Stimulated activated CD8-positive, alpha-beta memory T cell treated with anti-CD3 and anti-CD28 coated beads, Interleukin-2, amount 100 ng/mL, for 48 hours (primary cell): ENCODE measurements at places on chromosomes 4 and X.
A peak's percentile ranks its signal among the peaks of the same experiment; 100 is the strongest.

- no peak for DNase-seq
Measured at GRCh38 chr4:161704653-161705052, 459.1 kb downstream of the FSTL5 start.

- DNase-seq, result no peak
Measured at GRCh38 chr4:108005807-108006206, 16.1 kb downstream of the HADH start.

DNA sequence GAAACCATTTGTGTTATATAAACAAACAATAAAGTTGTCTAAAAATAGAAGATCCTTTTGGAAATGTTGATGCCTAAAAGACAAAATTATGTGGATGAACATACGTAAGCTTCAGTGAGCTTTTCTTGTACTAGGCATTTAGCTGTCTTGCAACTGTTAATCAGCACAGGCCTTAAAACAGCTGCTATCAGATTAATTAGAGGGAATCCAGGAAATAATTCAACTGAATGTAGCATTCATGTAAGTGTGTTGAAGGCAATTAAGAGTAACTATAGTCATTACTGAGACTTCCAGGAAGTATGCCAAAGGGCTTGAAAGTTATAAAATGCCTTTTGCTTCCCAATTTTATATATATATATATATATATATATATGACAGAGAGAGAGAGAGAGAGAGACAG, 248.7 kb downstream of the IL1RAPL1 start:
- no peak for DNase-seq

DNA sequence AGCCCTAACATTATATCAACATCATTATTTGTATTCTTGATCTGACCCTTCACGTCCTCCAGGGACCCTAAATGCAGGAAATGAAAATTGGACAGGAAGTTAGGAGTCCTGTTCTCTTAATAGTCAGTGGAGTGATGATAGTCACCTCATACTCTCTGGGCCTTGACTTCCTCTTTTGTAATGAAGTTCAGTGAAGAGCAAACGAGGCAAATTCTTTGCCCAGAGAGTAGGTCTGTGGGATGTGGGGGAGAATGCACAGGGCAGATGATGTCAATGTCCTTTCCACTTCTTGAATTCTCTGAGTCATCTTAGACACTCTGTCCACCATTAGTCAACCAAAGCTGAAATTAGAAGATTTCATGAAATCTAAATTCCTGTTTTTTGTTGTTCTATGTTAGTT, 17.1 kb upstream of the GPRIN3 start:
- DNase-seq, result no peak

GRCh38 chr4:71151054-71151453, 157.6 kb downstream of the DCK start:
- DNase-seq, result no peak

DNA sequence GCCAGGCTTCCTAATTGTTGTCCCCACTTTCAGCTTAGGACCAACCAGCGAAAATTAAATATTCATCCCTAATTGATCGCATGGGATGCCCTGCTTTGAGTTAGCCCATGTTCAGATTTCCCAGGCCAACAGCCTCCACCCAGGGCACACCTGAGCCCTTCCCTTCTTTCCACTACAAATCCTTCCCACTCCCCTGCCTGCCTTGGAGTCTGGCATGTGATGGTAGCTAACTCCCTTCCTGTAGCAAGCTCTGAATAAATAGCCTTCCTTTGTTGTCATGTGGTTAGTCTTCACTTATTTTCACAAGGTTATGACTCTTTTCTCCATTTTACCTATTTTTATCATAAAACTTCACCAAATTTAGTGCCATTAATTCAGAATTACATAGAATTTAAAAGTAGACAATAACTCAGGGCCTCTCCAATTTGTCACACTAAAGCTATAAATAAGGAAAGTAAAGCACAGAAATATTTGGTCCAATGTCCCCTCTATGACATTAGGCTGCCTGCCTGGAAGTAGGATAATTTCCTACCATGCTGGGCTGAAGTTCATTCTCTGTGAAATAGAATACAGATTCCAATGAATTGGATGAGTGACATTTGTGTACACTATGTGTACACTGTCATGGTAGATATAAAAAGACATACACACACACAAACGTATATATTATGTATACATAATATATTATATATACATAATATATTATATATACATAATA, 166.4 kb upstream of the CPEB2 start:
- DNase-seq, result no peak

GRCh38 chr4:53101191-53101581, 239.1 kb downstream of the RASL11B start:
- no peak for DNase-seq

DNA sequence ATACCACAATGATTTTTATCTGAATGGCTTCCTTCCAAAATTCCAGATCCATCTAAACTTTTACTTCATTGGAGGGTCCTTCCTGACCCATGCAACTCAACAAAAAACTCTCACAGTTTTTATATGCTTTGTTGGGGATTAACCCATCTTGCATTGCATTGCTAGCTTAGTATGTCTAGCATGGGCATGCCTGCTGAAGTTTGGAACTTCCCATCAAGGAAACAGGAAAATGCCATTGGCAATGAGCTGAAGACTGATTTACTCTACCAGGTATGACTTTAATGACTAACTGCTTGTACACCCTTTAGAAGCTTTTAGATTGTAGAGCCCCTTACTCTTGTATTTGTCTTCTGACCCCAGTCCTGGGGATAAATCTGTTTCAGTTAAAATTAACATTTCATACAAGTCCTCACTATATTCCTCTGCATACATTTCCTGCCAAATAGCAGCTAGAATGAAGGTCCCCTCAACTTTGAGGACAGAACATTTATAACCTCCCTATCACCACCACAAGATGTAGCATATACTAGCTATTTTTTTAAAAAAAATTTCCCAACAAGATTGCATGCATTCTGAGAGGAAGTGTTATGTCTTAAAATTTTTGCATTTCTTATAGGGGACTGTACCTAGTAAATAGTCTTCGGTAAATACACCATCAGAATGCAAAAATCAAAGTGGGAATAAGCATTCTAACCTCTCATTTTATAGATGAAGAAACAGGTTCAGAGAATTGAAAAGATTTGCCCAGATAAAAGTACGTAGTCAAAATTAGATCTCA, 52.5 kb upstream of the ATXN3L start:
- DNase-seq, result no peak

- DNase-seq, result no peak
Measured at GRCh38 chr4:185520119-185520518, 15.2 kb downstream of the PDLIM3 start.

DNA sequence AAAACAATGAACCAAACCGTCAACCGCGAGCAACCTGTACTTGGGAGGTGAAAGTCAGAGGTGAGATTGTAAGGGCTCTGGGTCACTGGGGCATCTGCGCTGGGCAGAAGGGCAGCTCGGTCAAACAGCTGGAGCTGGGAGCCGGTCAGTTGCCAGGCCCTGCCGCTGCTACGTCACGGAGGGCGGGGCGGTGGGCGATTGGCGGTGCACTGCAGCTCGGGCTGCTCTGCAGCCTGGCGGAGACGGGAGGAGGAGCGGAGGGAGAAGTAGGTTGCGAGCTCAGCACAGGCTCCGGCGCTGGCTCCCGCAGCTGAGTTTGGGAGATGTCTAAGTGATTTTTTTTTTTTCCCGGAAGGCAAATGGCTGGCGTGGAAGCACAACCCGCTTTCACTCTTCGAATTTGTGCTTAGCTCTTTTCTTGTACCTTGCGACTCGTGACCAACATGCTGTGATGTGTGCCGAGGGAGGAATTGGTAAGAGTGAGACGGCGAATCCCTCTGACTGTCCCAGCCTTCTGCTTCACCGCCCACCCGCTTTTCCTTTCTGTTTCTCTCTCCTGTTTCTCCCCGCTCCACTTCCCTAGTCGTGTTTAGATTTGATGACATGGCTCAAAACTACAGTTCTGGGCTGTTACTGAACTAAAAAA, at the start of gene ATP10D:
Gene ATP10D, plus strand, starts transcription at position 229 of the 646 bp plus-strand sequence. CDS start 27,266 bp downstream, outside the sequence.
- DNase-seq, result peak; percentile 78

GRCh38 chr4:182765987-182766856, 151.0 kb downstream of the DCTD start:
- DNase-seq, result no peak

DNA sequence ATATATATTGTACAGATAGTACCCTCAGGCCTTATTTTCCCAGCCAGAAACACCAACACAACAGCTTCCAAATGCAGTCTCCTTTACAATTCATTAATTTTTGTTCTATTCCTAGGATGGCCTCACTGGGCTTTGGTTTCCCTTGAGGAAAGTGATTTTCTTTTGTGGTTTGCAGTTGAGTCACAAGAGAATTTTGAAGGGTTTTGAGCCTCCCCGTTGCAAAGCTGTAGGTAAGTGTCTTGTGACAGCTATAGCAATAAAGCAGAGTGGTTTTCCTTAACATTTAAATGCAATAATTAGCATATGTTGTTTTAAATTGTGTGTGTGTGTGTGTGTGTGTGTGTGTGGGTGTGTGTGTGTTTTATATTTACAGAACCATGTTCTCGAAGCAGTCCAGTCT, 54.1 kb upstream of the WDR17 start:
- no peak for DNase-seq

DNA sequence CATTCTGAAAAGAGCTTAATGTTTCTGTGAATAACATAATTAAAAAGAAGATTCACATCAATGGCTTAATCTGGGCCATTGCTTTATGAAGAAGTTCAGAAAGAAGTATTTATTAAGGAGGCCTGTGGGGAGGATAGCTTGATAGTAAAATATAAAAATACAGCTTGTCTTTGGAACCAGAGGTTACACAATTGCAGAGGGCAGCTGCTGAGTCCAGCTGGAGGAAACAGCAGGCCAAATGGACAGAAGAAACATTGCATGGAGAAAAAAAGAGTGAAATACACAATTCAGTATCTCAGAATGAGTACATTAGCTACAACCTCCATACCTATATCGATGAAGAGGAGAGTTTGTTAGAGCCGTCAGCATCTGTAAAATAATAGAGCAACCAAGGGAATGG, 148.0 kb upstream of the NPY2R start:
- DNase-seq, result no peak

DNA sequence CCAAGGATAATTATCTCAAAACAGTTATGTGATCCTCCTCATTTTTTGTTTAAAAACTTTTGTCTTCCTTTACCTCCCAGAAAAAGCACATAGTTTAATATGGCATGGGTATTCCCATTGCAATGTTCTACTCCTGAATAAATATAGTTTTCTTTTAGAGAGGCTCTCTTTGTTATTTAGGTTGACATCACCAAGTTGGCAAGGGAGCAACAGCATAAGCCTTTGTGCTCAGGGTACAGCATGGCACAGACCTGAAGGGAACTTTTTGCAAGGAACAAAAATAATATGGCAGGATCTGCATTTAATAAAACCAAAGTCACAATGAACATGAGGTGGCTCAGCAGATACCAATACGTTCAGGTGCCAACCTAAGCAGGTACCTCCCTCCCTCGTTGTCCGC, 47.1 kb upstream of the NPY2R start:
- DNase-seq, result no peak

DNA sequence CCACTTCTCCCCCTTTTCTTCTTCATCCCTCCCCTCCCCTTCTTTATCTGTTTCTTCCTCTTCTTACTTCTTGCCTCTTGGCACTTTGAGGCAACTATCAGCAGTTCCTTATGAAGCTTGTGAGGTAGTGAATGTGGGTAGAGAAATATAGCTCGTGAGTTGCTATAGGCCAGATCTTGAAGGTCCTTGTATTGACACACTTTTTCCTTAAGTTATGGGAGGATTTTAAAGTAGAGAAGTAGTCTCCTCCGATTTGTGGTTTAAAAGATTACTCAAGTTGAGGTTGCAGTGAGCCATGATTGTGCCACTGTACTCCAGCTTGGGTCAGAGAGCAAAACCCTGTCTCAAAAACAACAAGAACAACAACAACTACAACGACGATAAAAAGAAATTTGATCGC, 3.4 kb upstream of the RRAGB start:
- no peak for DNase-seq

DNA sequence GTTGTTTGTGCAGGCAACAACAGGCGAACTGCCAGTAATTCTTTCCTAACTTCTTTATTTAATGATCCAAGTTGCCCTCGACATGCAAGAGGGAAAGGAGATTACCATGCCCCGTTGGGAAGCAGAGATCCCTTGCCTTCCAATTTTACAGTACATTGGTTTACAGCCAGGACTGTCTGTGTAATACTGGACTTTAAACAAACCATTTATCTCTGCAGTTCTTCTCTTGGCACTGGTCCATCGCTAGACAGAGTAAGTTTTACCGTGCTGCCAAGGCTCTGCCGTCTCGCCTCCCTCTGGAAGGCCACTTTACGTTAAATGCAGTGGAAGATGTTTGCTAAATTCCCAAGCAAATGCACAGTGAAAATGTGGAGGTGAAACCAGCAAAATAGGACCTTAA, 660.3 kb upstream of the PRKX start:
- no peak for DNase-seq

DNA sequence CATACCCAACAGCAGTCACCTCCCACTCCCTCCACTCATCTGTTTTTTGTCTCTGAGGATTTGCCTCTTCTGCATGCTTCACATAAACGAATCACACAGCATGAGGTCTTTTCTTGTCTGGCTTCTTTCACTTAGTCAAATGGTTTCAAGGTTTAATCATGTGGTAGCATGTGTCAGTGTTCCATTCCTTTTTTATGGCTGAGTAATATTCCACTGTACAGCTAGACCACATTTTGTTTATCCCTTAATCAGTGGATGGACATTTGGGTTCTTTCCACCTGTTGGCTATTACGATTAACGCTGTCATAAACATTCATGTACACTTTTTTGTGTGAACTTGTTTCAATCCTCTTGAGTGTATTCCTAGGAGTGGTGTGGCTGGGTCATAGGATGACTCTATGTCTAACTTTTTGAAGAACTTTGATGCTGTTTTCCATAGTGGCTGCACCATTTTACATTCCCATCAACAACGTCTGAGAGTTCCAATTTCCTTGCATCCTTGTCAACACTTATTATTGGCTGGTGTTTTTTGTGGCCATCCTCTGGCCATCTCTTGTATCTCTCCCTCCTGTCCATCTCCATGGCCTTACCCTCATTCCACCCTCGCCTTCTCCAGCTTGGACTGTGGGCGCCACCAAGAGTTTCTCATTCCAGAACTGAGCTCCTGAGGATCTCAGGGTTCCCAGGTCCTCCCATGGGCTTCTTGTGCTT, 12.4 kb upstream of the NSG1 start:
- DNase-seq, result no peak

- DNase-seq, result no peak
Measured at GRCh38 chr4:157079441-157079840, 3.5 kb downstream of the GLRB start.

GRCh38 chr4:38177641-38178391, 217.6 kb downstream of the PTTG2 start:
- DNase-seq, result no peak

DNA sequence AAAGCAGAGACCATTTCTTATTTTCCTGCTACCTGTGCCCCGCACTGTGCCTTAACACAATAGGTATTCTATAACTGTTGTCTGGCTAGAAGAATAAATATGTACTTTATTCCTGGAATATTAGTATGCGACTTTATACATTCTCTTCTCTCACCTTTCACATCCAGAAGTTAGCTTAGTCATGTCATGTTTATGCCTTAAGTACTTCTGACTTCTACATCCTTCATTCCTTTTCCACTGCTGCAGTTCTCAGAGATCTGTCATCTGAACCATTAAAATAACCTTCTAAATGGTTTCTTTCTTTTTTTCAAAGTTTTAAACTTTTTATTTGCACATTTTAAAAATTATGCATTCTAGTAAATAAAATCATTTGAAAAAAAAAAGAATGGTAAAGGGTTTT, 34.4 kb downstream of the KIF4A start:
- no peak for DNase-seq

GRCh38 chrX:28969126-28969525, 381.9 kb downstream of the IL1RAPL1 start:
- DNase-seq, result no peak

GRCh38 chrX:132961511-132961910, 3.1 kb upstream of the HS6ST2 start:
- no peak for DNase-seq
